ENCODE measurements at places on chromosomes 3 and 15. TPM values are rescaled to one million over a fixed set of nuclear protein-coding genes. Genes with fewer than 3 reads are reported as not detected.
A peak's percentile ranks its signal among the peaks of the same experiment; 100 is the strongest.

GRCh38 chr15:63605816-63606215 lies 8.6 kb downstream of the FBXL22 start:
- DNase-seq = no peak

GRCh38 chr3:18830087-18830486 lies 318.2 kb upstream of the KCNH8 start:
- DNase-seq = peak; percentile 6

DNA sequence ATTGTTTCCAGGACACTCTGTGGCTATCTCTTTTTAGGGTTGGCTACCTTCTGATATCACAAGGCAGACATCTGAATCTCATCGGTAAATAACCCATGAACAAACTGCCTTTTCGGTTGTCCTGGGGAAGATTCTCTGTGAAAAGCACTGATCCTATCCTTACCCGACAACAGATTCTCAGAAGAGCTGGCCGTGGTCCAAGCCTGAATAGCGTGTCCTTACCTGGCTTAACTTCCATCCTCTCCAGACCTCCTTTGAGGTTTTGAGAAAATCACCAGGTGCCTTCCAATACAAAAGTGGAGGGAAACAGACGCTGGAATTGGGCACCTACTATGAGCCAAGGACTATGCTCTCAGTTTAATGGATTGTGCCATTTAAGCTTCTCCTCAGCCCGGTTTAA lies 87.4 kb upstream of the ARHGEF3 start:
- no peak for DNase-seq

DNA sequence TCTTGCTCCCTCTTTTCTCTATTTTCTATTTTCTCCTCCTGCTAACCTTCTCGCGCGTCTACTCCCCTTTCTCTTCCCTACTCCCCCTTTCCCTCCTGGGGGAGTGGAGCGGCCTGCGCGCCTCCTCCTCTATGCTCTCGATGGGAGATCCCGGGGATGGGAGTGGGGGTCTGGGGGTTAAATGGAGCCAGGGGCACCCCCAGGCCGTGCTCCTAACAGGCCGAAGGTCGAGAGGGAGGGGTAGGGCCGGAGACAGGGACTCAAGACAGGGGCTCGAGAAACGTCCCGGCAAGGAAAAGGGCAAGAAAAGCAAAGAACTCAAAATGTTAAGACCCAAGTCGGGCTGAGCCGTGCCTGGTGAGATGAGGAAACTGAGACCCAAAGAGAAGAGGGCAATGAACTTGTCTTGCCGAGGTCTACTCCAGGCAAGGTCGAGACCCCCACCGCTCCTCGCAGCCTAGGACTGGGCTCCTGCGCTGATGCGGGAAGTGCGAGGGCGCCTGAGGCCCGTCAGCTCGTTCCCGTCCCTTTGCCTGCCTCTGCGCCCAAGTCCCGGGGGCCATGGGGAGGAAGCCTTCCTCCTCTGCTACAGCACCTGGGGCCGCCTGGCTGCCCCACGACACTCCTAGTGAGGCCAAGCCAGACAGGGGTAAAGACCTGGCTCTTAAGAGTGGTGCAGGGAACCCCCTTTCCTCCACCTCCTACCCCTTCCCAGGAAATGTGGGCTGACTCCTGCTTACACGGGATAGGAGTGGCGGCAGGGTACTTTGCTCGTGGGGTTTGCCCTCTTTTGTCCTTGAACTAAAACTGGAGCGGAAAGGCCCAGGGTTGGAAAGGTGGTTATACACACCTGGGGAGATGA lies 770 bp upstream of the MEGF11 start:
- DNase-seq = no peak

- no peak for DNase-seq
Measured at GRCh38 chr3:71476950-71477349, 106.6 kb downstream of the FOXP1 start.

- peak; percentile 78 for DNase-seq
Measured at GRCh38 chr3:134423153-134423552, 48.9 kb upstream of the AMOTL2 start.

- no peak for DNase-seq
Measured at GRCh38 chr3:50396502-50396901, 37.2 kb upstream of the TMEM115 start.

DNA sequence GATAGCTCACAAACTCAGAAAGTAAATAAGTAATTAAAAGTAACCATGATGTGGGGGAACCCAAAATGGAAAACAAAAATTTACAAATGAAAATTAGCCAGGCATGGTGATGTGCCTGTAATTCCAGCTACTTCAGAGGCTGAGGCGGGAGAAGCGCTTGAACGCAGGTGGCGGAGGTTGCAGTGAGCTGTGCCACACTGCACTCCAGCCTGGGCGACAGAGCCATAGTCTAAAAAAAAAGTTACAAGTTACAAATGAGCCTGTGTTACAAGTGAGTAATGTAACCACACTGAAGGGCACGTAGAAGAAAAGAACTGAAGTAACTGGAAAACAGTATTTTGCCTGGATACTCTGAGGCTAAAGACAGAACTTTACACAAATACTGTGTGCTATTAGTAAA lies 11.3 kb downstream of the EXOSC7 start:
- DNase-seq = no peak

GRCh38 chr15:34493001-34493400 lies 55.4 kb upstream of the GOLGA8A start:
- DNase-seq = no peak

DNA sequence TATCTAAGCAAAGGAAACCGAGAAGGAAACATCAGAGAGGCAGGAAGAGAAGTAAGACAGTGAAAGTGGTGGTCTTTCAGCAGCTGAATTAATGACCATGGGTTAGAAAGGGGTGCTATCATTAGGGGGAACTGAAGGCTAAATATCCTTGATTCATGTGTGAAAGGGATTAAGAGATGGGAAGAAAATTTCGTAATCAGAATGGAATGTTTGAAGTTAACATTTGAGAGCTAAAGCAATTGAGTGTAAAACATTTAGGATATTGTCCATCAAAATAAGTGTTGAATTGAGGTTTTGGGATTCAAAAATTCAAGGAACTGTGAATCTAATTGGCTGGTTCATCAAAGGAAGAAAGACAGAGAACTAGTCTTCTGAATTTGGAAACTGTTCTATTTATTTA lies 4.1 kb upstream of the ECT2 start:
- peak; percentile 46 for DNase-seq

DNA sequence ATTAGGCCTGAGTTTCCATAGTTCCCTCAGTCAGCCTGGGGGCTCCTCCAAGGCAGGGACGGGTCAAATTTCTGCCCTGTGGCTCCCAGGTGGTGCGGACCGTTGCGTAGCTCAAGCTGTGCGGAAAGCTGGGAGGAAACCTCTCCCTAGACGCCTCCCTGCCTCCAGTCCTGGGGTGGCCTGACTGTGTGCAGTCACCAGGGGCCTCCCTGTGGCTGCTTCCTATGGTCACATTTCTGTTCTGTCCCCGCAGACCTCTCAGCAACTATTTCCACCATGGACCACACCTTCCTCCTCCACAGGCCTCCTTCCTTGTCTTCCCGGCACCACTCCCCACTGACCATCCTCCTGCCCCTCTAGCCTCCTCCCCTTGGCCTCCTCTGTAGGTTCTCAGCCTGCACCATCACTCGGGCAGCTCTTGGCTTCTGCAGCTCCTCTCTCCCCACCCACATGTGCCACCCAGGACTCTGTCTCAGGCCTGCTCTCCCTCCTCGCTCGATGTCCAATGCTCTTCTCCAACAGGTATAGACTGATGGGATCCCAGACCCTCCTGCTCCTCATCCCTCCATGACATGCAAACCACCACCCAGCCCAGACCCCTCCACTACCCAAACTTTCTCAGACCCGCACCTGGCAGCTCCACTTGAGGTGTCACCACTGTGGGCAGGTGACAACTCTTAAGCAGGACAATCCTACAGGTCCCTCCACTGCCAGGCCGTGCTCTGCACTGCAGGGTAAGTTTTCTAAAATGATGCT lies 26.9 kb upstream of the SEC13 start:
- no peak for DNase-seq

DNA sequence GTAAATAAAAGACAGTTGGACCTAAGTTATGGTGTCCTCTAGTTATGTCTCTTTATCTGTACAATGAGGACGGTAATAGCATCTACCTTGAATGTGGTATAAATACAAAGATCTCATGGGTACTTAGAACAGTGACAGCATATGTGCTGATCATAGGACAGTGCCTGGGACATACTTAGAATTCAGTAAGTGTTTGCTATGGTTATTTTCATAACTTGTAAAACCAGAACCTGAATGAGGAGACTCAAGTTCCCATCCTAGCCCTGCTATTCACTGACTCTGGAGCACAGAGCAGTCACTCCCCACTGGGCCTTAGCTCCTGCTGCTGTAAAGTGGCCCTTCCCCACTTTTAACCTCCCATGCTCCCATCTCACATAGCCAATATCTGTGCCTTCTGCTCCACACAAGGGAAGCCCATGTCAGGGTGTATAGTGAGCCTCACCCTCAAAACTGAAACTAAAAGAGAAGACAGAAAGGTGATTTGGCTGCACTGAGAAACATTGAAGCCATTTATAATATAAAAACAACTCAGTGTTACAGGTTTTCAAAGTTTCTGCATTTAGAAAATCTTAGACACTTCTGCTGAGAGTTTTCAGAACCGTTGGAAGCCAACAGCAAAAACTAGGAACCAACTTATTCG lies 225.4 kb upstream of the UBE2E2 start:
- no peak for DNase-seq

- no peak for DNase-seq
Measured at GRCh38 chr3:10353661-10354360, 32.9 kb upstream of the SEC13 start.

- DNase-seq = no peak
Measured at GRCh38 chr3:28994161-28994905, 286.5 kb upstream of the RBMS3 start.

DNA sequence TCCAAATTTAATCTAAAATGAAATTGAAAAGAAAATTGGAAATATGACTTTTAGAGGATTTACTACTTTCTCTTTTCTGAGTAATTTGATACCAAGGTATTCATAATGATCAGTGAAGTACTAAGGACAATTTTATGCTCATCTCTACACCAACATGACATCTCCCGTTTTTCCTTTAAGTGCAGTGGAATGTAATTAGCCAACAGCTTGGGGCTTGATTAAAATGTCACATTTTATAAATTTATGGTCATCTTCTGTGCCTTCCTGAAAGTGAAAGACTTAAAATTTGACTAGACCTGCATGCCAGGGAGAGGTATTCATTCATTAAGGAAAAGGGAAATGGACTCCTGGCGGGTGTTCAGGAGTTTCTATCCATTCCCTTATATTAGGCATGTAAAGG lies 228.2 kb upstream of the CNTN3 start:
- DNase-seq = no peak

GRCh38 chr15:29825227-29825626 lies 3.0 kb upstream of the TJP1 start:
- DNase-seq = peak; percentile 57

DNA sequence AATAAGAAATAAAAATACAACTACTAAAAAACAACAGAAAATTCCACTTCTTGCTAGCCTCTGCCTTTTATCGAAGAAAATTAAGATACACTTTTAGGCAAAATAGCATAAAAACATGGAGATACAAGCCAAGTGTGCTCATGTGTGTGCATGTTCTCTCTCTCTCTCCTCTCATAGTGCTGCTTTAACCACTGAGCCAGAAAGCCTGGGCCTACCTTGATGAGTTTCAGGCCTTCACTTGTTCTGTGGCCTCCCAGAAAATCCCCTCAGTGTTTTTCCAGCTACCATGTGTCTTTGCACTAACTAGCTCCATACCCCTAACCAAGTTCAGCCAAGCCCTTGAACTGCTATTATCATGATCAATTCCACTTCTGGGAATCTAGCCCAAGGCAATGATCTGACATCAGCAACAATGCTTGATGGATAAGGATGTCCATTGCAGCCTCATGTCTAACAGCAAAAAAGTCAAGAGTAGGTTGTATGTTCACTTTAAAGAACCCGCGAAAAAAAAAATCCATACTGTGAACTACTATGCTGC lies 18.1 kb downstream of the CYP11A1 start:
- DNase-seq = no peak

GRCh38 chr15:64901914-64902313 lies 9.8 kb upstream of the ANKDD1A start:
- DNase-seq = no peak

DNA sequence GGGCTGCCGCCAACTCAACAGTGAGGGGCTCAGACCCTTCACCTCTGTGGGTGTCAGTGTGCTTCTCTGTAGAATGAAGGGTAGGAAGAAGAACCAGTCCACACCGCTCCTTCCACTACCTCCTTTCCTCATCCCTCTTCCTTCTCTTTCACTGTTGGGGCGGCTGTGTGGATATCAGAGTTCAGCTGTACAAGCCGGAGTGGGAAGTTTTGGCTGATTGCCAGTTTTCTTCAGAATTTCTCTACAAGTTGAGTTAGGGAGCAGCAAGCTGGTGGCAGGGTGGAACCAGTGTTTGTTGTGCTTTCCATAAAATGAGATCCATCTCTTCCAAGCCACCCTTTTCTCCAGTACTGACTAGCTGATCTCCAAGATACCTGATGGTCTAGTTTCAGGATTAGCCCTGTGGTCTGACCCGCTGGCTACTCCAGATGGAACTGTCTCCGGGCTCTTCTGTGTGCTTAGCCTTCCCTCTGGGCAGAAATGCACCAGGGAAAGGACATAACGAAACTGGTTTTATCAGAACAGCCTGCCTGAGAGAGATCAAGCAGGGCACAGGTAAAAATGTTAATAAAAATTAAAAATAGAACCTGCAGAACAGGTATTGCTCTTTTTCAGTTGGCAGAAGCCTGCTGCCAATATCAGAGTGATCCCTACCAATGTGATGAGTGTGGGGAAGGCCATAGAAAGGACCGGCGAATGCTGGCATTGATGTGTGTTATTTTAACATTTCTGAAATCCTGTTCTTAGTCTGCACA lies 169.9 kb upstream of the TSC22D2 start:
- peak; percentile 28 for DNase-seq

DNA sequence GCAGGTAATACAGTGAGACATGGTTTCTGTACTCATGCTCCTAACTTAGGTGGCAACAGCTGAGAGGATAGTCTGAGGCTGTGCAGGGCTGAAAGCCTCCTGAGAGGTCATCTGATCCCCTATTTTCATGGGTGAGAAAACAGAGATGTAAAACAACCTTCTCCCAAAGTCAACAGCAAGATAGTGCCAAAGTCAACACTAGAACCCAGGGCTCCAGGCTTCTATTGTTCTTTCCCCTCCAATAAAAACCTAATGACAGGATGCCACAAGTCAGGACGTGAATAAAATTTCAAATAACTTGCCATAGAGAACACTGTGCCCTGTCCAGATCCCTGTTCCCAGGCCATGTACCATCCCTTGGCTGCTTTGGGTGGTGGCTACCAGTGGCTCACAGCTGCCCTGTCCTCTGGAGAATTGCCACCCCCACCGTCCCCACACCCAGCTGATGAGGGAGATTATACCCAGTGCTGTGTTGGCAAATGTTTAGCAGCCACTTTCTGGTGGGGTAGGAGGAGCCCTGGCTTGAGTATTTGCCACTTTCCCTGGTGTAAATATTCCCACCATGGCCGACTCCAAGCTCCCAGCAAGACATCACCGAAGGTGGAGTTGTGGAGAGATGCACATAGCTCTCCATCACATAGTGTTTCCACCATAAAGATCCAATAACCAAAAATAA lies 54.8 kb downstream of the SRGAP3 start:
- DNase-seq = no peak

The MST1 gene
- 0.59 TPM for total RNA-seq

The CCK gene
- total RNA-seq = not detected

The PEX11A gene
- total RNA-seq = 10.7 TPM

The ZNF502 gene
- total RNA-seq = 0.15 TPM

The SMAD6 gene
- total RNA-seq = 12.7 TPM

The CCDC13 gene
- not detected for total RNA-seq

The CHCHD4 gene
- 23.4 TPM for total RNA-seq

The TMC3 gene
- total RNA-seq = not detected

The LINGO1 gene
- total RNA-seq = not detected

The CAMP gene
- total RNA-seq = not detected

The GALNT15 gene
- 2.1 TPM for total RNA-seq

The RAMAC gene
- 40.7 TPM for total RNA-seq

The PLCH1 gene
- 0.17 TPM for total RNA-seq

The SLCO2A1 gene
- 0.47 TPM for total RNA-seq

The ZKSCAN7 gene
- 1.9 TPM for total RNA-seq

The KIF7 gene
- 1.9 TPM for total RNA-seq

Measured in M059J (cell line).